B cell (primary cell): ENCODE measurements at places on chromosomes 2 and 18. TPM values are rescaled to one million over a fixed set of nuclear protein-coding genes. Genes with fewer than 3 reads are reported as not detected.
A peak's percentile ranks its signal among the peaks of the same experiment; 100 is the strongest.

GPR155 gene
- polyA plus RNA-seq = 4.2 and 4.9 TPM in 2 replicates

- no peak overlapping the region for H3K27ac ChIP-seq
- H3K4me3 ChIP-seq = no peak overlapping the region
- no peak for DNase-seq
- H3K4me1 ChIP-seq = no peaks in the 10 kb centered on the region
- no peaks in the 10 kb centered on the region for H3K36me3 ChIP-seq
These were observed 21.4 kb downstream of the CELF4 start for GRCh38 chr18:37544217-37544616.

GRCh38 chr2:55107436-55107835 lies 57.2 kb upstream of the RTN4 start:
- no peak for DNase-seq
- H3K4me3 ChIP-seq = no peak overlapping the region
- H3K36me3 ChIP-seq = no peaks in the 10 kb centered on the region

GRCh38 chr2:134334542-134335353 lies 80.9 kb downstream of the MGAT5 start:
- peak overlapping the region; percentile 64 for H3K27ac ChIP-seq
- peaks cover 52% of the 10 kb centered on the region for H3K36me3 ChIP-seq
- H3K4me1 ChIP-seq = peaks cover 15% of the 10 kb centered on the region
- DNase-seq = no peak
- no peaks in the 10 kb centered on the region for H3K27me3 ChIP-seq

DNA sequence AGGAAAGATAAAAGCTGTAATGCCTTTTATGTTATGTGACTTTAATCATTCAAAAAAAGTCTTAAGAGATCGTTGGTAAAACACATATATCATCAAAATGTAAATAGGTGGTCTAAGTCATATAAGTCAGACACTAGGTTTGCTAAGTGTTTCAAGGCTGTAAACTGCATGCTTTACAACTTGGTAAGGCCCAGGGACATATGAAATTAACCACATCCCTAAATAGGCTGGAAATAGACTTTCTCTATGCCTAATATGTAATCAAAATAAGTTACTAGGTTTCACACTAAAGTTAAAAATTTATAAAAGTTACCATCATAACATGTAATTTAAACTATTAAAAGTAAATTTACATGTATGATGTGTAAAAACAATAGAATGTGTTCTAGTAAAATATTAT lies 946.3 kb upstream of the LRATD1 start:
- H3K4me1 ChIP-seq = no peaks in the 10 kb centered on the region
- no peaks in the 10 kb centered on the region for H3K36me3 ChIP-seq
- no peaks in the 10 kb centered on the region for H3K27me3 ChIP-seq
- no peak overlapping the region for H3K27ac ChIP-seq

ADAM23 gene
- 0.78 and 1.8 TPM in 2 replicates for polyA plus RNA-seq

SGPP2 gene
- 0.52 and 1.5 TPM in 2 replicates for polyA plus RNA-seq

DNA sequence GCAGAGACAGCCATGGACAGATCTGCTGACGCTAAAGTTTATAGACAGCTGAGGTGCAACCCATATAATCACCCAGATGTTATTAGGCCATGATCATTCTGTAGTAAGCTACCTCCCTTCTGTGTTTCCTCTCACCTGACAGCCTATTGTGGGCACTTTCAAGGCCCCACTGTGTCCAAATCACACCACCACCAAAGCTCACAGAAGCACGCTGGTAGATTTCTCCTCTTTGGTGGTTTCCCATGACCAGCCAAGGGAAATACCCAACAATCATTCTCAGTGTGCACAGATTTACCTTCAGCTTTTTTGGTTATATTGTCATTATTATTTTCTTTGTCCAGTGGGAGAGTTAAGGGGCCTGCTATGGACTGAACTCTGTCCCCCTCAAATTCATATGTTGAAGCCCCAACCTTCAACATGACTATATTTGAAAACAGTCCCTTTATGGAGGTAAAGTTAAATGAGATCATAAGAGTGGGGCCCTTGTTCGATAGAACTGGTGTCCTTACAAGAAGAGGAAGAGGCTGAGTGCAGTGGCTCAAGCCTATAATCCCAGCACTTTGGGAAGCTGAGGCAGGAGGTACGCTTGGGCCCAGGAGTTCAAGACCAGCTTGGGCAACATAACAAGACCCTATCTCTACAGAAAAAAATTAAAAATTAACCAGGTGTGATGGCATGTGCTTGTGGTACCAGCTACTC lies 74.0 kb upstream of the MSH6 start:
- H3K27ac ChIP-seq = peak overlapping the region; percentile 11
- no peaks in the 10 kb centered on the region for H3K36me3 ChIP-seq
- H3K27me3 ChIP-seq = no peaks in the 10 kb centered on the region
- peak; percentile 71 for DNase-seq
- H3K4me1 ChIP-seq = peaks cover 30% of the 10 kb centered on the region

BAZ2B gene
- polyA plus RNA-seq = 8.6 and 12.2 TPM in 2 replicates

BOLL gene
- not detected in 2 replicates for polyA plus RNA-seq

- peaks cover 7% of the 10 kb centered on the region for H3K4me1 ChIP-seq
- DNase-seq = peak; percentile 67
- no peaks in the 10 kb centered on the region for H3K27me3 ChIP-seq
- no peak overlapping the region for H3K4me3 ChIP-seq
- H3K36me3 ChIP-seq = peaks cover 3% of the 10 kb centered on the region
- H3K27ac ChIP-seq = no peak overlapping the region
These were observed 21.2 kb downstream of the SMAD4 start for GRCh38 chr18:51051105-51051712.

- H3K27me3 ChIP-seq = no peaks in the 10 kb centered on the region
- no peaks in the 10 kb centered on the region for H3K36me3 ChIP-seq
- no peaks in the 10 kb centered on the region for H3K4me1 ChIP-seq
- H3K4me3 ChIP-seq = no peak overlapping the region
These were observed 718.9 kb upstream of the FANCL start for GRCh38 chr2:58959996-58960395.

GRCh38 chr18:41982942-41983660 lies 28.1 kb downstream of the PIK3C3 start:
- H3K4me3 ChIP-seq = no peak overlapping the region
- peaks cover 8% of the 10 kb centered on the region for H3K36me3 ChIP-seq
- DNase-seq = no peak
- no peak overlapping the region for H3K27ac ChIP-seq
- no peaks in the 10 kb centered on the region for H3K27me3 ChIP-seq

DNA sequence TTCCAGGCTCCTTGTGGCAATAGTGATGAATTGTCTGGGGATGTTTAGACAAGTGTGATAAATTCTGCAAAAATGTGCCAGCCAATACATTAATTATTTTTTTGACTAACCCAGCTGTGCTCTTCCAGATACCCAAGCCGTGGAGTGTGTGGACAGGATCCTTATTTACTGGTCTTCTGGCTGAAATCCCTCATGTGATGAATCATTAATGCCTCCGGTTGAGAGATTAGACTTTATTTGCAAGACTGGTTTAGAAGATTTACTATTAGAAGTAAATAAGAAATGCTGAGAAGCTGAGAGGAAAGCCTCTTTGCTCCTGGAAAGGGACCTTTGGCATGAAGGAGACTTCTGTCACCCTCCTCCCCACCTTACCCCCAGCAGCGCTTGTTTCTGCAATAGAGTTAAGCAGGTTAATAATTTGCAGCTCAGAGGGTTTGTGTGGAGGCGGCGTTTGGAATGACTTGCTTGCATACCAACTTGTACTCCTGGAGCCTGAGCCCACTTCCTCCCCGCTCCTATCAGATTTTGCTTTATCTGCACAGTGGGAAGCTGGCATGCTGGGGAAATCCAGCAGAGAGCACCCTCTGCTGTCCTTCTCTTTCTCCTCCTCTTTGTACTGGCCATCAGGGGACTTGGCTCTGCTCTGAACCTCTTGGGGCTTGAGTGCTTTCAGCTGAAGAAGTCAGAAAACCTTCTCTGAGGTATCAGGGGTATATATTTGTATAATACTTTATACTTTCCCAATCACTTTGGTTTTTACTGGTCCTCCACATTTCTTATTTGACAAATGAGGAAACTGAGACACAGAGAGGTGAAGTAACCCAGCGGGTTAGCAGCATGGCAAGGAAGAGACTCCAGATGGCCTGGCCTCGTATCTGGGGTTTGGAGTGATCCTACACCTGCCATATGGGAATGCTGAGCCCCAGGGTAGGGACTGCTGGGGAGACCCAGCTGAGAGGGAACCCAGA lies 16.3 kb downstream of the SLC3A1 start:
- DNase-seq = no peak
- H3K27me3 ChIP-seq = peaks cover 10% of the 10 kb centered on the region
- H3K36me3 ChIP-seq = no peaks in the 10 kb centered on the region
- no peak overlapping the region for H3K4me3 ChIP-seq

- H3K4me1 ChIP-seq = no peaks in the 10 kb centered on the region
- H3K4me3 ChIP-seq = no peak overlapping the region
- H3K36me3 ChIP-seq = no peaks in the 10 kb centered on the region
- H3K27me3 ChIP-seq = peaks cover 7% of the 10 kb centered on the region
- DNase-seq = no peak
- no peak overlapping the region for H3K27ac ChIP-seq
These were observed 20.7 kb downstream of the LIPG start for GRCh38 chr18:49582579-49582978.

GRCh38 chr2:50320721-50321120 lies 711.2 kb downstream of the NRXN1 start:
- no peaks in the 10 kb centered on the region for H3K27me3 ChIP-seq
- H3K4me3 ChIP-seq = no peak overlapping the region
- DNase-seq = no peak
- no peak overlapping the region for H3K27ac ChIP-seq
- no peaks in the 10 kb centered on the region for H3K4me1 ChIP-seq
- no peaks in the 10 kb centered on the region for H3K36me3 ChIP-seq

LRATD1 gene
- polyA plus RNA-seq = not detected in 2 replicates

- DNase-seq = no peak
- no peaks in the 10 kb centered on the region for H3K4me1 ChIP-seq
- no peak overlapping the region for H3K4me3 ChIP-seq
- no peak overlapping the region for H3K27ac ChIP-seq
- H3K36me3 ChIP-seq = no peaks in the 10 kb centered on the region
- H3K27me3 ChIP-seq = no peaks in the 10 kb centered on the region
These were observed 81.8 kb upstream of the RBMS1 start for GRCh38 chr2:160575368-160575767.

DNA sequence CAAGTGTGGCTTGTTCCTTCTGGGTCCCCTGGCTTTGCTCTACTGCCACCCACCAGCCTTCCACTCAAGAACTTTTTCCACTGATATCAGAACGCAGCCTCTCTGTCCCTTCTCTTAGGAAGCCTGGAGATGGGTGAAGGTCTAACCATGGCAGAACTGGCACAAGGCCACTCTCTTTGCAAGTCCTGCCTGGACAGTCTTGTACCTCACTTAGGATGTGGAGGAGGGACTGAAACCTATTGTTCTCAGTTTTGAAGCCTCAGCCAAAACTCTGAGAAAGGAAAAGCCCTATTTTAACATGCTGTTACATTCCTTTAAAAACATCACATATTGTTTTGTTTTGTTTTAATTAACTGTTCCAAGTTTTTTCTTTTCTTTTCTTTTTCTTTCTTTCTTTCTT lies 58.9 kb upstream of the NCOA1 start:
- no peaks in the 10 kb centered on the region for H3K36me3 ChIP-seq
- DNase-seq = no peak
- no peak overlapping the region for H3K27ac ChIP-seq
- no peaks in the 10 kb centered on the region for H3K27me3 ChIP-seq
- H3K4me3 ChIP-seq = no peak overlapping the region

DNA sequence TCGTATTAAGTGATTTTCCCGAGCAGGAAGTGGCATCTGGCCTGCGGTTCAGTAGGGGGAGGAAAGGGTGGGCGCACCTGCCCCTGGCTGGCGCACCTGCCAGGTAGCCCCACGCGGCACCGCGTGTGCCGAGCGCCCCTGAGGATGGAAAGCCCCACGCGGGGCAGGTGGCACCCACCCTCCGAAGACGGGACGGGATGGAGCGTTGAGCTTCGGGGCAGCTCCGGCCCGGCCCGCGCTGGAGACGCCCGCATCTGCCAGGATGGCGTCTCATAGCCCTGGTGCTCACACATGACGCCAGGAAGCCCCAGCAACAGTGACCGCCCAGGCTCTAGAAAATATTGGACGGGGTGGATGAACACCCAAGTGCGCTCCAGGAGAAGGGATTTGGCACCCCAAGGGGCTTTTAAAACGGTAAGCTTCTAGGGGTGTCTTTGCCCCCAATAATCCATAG lies 2.5 kb upstream of the NFATC1 start:
- H3K4me3 ChIP-seq = peak overlapping the region; percentile 61
- peaks cover 34% of the 10 kb centered on the region for H3K4me1 ChIP-seq
- peak overlapping the region; percentile 49 for H3K27ac ChIP-seq
- peak; percentile 72 for DNase-seq

GRCh38 chr18:74683573-74683972 lies 85.9 kb downstream of the ZNF407 start:
- no peak for DNase-seq
- no peaks in the 10 kb centered on the region for H3K27me3 ChIP-seq
- H3K4me1 ChIP-seq = no peaks in the 10 kb centered on the region

DNA sequence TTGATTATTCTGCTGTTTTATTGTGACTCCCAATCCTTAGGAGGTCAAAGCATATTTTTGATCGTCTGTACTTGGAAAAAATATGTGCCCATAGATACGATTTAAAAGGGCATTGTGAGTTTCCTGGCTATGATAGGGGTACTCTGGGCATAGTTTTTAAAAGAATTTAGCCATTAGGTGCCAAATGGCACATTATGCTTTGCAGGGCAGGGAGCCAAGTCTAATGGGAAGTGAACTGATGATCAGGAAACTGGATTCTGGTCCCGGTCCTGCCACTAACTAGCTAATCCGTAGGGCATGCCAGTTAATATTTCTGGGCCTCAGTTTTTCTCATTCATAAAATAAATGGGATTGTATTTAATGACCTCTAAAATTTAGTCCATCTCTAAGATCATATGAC lies 189.3 kb downstream of the LTBP1 start:
- H3K4me3 ChIP-seq = no peak overlapping the region
- H3K36me3 ChIP-seq = no peaks in the 10 kb centered on the region
- no peak for DNase-seq
- no peaks in the 10 kb centered on the region for H3K4me1 ChIP-seq
- H3K27me3 ChIP-seq = no peaks in the 10 kb centered on the region

- H3K4me3 ChIP-seq = no peak overlapping the region
- H3K36me3 ChIP-seq = no peaks in the 10 kb centered on the region
- DNase-seq = no peak
- H3K4me1 ChIP-seq = no peaks in the 10 kb centered on the region
These were observed 14.5 kb upstream of the KIF3C start for GRCh38 chr2:25996844-25997243.

DNA sequence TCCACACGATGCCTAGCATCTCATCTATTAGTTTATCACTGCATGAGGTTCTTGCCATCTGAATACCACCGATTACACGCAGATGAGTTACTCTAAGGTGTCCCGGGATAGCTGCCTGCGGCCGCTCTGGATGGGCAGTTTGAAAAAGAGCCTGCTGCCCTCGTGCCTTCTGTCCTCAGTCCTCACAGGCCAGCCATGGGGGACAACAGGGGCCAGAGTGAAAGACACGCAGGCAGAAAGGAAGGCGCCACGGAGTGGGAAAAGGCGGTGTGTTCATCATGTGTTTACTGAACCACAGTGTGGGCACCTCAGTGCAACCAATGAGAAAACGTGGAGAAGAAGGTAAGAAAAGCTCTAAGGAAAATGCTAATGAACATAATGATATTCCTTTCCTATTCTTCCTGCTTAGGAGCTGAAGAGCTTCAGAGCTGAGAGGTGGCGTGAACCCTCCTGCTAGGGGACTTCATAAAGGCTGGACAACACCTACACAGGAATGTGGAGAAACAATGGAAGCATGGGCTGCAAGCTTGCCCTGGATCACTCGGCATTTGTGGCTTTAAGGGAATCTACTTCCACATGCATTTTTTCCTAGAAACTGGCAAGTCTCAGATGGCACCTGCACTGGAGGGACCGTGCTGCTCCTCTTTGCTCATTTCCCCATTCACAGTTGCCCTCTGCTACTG lies 50.9 kb downstream of the CABYR start:
- no peak overlapping the region for H3K27ac ChIP-seq
- peaks cover 11% of the 10 kb centered on the region for H3K4me1 ChIP-seq
